CD4-positive, alpha-beta T cell treated with Interleukin-2 at 100 ng/mL for 4 hours (primary cell): ENCODE measurements at places on chromosomes 5 and 9.

DNA sequence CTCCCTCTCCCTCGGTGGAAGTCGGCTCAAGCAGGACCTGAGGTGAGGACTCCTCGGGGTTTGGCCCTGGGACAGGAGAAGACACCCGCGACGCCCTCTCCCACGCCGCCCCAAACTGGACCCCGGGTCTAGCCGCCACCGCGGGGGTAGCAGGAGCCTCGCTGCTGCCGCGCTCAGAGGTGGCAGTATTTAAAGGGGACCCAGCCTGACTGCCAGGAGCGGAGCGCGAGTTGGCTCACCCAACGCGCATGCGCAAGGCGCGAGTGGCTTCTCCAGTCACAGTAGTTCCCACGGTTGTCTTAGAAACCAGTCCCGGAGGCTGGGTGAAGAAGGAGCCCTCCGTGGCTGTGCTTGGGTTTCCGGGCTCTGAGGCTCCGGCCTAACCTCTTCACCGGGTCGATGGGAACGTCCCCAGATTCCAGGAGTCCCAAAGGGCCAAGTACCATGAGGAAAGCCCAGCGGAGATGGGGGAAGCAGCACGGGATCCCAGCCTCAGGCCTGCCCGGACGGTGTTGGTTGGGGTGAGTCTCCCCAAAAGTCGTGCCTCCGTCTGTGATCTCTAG is 477.8 kb downstream of the SPATA31A7 start:
- no peak for DNase-seq

- no peak for DNase-seq
These were observed 222.9 kb downstream of the PSAT1 start for GRCh38 chr9:78519786-78520185.

DNA sequence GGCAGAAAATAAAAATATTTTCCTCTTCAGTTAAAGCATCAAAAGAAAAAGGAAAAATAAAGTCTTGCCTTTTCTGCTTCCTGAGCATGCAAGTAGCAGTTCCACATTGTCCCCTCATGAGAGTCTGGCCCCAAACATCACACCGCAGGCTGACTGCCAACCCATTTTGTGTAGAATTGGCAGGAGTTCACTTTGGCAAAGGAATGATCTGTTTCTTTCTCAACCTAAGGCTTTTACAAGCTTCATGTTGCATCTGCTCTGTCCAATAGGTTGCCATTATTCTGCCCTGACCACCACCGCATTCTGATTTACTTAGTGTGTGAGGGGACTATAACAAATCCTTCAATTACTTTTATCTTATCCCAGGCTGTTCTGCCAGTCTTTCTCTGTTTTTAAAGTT is 249.5 kb downstream of the ISL1 start:
- DNase-seq = no peak

DNA sequence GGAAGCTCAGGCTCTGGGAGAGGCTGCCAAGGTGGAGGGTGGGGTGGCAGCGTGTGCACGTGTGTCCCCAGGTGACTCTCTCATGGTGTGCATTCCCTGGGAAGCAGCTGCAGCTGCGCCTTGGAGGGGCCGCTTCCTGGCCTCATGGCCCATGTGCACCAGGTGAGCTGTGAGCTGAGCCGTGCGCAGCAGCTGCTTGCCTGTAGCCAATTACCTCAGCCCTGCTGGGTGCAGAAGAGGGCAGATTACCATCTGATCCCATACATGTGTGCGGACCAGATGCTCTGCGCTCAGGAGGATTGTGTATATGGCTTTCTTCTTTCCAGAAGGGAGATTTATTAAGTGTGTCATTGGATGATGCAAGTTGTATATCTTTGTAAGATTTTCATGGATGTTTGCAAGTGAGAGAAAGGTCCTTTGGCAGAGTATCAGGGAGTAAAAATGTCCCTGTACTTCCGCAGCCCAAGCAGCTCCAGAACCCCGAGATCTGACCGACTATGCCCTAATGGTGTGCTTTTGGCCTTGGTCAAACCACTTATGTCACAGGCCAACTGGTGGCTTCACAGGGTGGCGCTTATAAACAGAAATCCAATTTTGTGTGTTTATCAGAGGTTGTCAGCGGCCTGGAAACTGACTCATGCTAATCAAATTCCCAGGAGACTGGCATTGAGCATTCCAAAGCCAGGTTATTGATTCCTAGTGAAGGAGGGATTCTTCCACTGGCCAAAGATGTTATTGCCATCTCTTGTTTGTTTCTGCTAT is 229.3 kb downstream of the GOLPH3 start:
- DNase-seq = no peak

DNA sequence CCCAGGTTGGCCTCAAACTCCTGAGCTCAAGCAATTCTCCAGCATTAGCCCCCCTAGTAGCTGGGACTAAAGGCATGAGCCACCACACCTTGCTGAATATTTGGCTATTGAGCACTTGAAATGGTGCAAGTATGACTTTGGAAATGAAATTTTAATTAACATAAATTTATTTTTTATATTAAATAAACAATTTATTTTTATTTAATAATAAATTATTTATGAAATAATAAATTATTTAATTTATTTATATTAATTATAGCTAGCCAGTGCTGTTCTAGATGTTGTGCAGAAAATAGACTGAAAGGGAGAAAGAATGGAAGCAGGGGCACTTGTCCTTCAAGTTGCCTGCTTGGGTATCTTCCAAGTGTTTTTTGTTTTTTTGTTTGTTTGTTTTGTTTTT is 40.0 kb upstream of the CTNNA1 start:
- no peak for DNase-seq

- DNase-seq = no peak
These were observed 489.8 kb downstream of the MAT2B start for GRCh38 chr5:163995206-163995605.

- no peak for DNase-seq
These were observed 23.4 kb downstream of the WWC1 start for GRCh38 chr5:168314735-168315411.

GRCh38 chr5:62142351-62142750 is 163.7 kb upstream of the KIF2A start:
- no peak for DNase-seq

DNA sequence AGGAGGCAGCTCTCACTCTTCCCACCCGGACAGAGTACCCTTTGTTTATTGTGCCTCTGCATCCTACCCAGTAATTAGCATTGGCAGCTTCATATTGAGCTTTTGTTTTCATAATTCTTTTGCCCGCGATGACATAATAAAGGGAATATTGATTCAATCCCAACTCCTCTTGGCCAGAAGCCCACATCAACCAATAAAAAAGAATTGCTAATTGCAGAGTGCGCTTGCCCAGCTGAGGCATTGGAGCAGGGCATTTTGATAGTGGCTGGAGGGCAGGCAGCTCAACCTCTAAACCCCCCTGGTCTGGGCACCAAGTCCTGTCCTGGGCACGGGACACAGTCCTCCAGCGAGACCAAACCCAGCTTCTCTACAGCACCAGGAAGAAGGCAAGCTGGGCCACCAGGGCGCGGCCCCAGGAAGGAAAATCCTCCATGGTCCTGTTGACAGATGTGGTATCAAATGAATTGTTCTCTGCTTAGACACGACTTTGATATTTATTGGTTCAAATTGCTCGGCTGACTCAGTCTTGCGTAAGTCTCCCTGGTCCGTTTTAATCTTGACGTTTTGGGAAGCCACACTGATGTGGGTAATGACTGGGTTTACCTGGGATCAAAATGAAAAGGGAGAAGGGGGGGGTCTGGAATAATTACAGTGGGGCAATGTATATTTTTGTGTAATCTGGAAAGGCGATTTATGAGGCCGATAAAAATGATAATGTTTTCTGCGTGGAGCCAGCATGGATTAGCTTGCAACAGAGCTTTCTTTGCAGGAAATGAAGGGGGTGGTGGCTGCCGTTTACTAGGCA is 220.7 kb upstream of the MSX2 start:
- no peak for DNase-seq

DNA sequence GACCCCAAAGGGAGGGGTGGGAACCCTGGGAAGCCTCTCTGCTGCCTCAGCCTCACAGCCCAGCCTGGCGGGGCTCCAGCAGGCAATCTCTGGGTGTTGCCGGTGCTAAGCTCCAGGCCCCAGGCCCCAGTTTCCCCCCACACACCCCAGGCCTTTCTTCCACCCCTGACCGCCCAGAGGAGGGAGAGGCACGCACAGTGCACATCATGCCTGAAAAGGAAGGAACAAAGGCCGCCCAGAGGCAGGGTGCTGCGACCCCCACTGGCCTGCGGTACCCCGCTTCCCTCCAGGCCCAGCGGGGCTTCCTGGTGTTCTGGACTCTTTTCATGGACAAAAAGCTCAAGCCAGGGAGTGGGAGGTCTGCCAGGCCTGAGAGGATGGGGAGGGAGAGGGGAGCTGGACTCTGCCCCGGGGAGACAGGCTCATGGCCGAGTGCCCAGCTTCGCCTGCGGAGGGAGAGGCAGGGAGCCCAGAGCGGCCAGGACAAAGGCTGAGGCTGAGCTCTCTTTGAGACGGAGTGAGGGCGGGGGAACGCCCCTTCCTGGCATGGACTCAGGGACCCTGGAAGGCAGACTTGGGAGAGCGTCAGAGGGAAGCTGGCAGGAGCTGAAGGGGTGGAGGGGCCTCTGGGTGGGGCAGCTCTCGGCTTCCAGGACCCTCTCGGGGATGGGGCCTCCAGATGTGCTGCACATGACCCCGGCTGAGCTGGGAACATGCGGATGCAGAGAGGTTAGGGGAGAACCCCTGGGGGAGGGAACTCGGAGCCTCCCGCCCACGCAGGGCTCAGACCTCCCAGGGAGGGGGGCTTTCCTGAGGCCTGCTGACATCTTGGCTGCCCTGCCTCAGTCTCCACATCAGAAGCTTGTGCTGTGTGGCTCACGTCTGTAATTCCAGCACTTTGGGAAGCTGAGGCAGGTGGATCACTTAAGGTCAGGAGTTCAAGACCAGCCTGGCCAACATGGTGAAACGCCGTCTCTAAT is 1.8 kb upstream of the ENTPD2 start:
- DNase-seq = no peak
